CD4-positive, alpha-beta T cell (primary cell): ENCODE measurements at places on chromosomes 16 and 17.
A peak's percentile ranks its signal among the peaks of the same experiment; 100 is the strongest.

- DNase-seq = no peak
Measured at GRCh38 chr16:75230471-75231110, 11.8 kb downstream of the CTRB1 start.

DNA sequence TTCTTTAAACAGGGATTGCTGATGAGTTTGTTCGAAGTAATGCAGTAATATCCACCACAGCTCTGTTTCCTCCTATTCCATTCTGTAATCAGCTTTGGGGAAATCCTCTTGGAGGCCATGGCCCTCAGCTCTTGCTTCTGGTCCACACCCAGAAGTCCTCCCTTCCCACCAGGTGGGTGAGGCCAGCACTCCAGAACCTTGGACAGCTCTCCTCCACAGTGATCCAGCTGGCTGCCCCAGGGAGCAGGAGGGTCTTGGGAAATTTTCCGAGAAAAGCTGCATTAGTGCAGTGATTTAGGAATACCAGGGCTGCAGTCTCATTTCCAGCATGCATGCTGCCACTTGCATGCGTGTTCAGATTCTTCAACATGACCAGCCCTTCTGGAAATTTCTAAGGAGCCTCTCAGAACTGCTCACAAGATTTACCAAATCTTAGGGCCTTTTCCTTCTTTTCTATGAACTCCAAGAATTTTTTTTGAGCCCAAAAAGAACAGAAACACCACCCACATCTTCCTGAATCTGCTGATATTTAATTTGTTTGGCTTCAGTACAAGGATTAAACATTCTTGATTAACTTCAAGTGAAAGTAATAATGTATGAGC, 4.2 kb downstream of the SMPD3 start:
- no peak for DNase-seq

- DNase-seq = no peak
Measured at GRCh38 chr16:5851393-5851982, 753.9 kb upstream of the EEF2KMT start.

- DNase-seq = peak; percentile 74
Measured at GRCh38 chr17:77400445-77400870, 259.7 kb downstream of the SEC14L1 start.

DNA sequence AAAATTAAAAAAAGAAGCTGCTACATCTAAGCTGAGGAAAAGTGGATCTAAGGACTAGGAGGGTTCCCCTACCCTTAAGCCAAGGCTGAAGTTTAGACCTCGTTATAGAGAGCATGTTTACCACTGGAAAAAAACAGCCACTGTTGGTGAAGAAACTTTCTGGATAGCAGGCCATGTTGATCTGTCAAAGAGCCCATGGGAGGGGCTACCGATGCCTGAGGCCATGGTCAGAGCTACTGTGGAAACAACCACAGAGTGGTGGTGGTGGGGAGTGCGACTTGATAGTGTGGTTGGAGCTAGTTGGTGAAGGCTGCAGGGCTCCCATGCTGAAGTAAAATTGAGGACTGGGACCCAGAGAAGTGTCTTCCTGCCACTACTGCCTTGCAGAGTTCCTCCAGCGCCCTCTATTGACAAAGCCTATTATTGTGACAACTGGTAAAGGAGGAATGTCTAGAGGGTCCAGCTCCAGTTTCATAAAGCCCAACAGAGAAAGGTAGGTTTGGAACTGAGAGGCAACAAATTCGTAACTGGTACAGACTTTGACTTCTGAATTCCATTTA, 12.7 kb upstream of the FAM20A start:
- DNase-seq = no peak

DNA sequence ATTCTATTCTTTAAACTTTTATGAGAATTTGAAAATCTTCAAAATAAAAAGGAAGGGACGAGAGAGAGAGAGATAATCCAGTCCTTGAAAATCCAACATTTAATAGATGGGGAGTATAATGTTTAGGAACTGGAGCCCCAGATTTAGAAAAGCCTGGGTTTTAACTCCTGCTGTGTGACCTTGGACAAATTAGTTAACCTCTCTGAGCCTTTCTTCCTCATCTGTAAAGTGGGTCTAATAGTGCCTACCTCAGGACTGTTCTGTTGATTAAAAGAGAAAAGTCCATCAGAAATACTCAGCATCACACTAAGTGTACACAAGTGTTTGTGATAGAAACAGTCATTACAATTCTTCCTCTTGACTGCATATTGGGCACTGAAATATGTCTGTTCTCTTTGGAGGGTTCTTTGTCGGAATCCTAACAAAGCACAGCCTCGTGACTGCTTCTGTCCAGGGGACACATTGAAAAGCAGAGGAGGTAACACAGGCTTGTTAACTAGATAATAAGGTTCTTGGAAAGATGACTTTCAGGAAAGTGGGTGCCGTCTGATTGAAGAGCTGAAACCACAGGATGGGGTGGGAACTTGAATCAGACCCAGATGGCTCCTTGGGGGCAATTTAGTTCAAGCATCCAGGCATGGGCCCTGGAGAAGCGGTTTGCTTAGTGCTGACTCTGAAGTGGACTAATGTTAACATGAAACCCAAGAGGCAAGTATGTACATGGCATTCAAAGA, 128.2 kb downstream of the CLEC16A start:
- DNase-seq = no peak

DNA sequence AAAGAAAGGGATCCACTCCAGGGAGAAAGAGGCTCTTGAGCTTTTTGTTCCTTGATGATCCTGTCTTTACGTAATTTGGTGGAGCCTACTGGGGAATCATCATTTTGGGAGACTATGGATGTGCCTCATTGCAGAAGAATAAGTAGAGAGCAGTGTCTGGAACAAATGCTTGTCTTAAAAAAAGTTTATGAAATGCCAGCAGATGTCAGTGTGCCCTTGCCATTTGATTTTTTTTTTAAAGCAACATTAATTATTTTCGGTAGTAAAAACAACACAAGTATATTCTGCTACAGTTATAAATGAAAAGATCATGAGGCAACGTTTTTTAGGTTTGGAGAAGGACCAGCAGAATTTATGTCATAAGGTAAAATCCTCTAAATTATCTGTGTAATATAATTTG, 934.8 kb upstream of the EEF2KMT start:
- DNase-seq = no peak

- DNase-seq = no peak
Measured at GRCh38 chr16:6926762-6927161, 405.9 kb upstream of the RBFOX1 start.

DNA sequence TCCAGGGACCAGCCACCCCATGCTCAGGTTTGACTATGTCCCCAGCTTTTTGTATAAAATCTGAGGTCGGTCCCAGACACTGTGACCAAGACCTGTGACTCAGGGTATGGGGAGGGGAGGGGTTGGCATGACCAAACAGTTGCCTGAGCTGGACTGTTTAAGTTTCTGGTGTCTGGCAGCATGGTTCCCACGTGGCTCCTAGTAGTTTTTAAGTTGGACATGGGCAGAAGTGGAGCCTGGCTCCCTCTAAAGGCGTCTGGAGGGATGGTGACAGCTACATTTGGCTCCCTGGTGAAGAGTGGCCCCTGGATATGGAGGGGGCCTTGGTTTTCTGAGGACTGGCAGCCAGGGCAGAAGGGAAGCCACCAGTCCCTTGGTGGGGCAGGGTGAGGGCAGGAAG, 7.9 kb downstream of the SMCR8 start:
- no peak for DNase-seq

GRCh38 chr17:74009056-74009625, 194.3 kb upstream of the RPL38 start:
- no peak for DNase-seq

DNA sequence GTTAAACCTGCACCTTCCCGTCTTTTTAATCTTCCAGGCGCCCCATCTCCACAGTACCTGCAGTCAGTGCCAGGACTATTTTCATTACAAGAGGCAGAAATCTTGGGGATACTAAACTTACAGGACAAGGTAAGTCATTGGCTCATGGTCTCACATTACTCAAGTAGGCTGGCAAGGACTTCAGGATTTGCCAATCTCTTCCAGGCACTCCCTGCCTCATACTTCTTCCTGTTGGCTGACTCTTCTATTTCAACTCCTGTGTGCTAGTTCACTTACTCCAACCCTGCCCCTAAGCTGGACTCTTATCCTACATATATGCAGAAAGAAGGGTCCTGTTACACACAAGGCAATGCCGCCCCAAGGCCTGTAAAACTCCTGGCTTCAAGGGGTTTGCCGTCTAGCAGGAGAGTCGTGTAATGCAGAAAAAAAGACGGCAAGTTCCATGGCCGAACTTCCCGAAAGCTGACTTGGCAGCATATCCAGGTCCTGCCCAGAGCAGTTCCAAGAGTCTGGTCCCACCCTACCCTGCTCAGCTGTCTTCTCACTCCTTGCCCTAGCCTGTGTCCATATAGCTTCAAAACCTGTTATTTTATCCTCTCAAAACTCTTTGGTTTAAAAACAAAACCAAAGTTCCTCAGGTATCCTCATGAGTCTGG, 14.8 kb downstream of the ERN1 start:
- DNase-seq = no peak

DNA sequence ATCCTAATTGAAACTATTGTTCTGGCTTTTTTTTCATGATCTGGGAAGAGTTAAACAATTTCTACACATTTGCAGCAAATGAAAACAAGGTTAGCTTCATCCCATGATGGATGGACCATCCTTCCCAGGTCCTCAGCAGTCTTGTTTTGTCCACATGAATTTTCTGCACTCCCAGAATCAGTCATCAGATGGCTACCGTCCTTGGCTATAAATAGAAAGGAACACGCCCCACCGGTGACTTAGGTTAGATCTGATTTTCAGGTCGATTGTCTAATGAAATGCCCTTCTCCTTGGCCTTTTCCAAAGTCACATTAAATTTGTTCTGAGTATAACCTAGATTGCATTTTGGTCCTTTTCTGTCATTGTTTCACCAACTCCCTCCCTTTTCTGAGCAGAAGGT, 41.4 kb upstream of the NOL11 start:
- DNase-seq = no peak
